ENCODE measurements at places on chromosomes 2 and 18.

- no peak for DNase-seq
These were observed 10.4 kb downstream of the ERFE start for GRCh38 chr2:238169048-238169707.

GRCh38 chr2:70726947-70727725 lies 40.9 kb downstream of the ADD2 start:
- no peak for DNase-seq

DNA sequence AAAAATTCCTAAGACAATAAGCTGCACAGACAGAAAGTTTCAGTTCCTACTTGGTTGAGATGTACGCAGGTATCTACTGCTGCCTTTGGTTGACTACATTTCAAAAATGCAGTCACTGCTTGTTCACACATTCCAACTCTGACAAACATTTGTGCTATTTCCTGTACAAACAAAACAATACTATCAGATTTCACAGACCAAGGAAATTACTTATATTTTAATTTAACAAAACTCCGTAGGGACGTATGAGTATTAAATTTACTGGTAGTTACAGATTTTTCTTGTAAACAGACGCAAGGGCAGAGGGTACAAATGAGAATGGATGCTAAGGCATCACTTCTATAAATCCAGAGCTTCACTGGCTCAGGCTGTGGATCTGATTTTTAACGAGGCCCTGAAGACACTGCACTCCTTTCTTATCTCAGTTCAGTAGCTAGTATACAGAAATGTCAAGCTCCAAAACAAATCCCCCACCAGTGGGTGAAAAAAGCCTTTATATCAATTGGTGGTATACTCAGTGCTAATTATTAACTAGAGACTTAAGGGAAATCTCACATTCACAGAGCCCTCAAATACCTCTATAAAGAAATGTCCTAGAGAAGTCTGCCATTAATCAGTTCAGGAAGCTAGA lies 31.7 kb upstream of the TTC32 start:
- DNase-seq, result no peak

GRCh38 chr2:20449501-20450200 lies 2.8 kb downstream of the RHOB start:
- DNase-seq, result no peak

- DNase-seq, result peak; percentile 63
These were observed 118.1 kb downstream of the MSH2 start for GRCh38 chr2:47520825-47521665.

DNA sequence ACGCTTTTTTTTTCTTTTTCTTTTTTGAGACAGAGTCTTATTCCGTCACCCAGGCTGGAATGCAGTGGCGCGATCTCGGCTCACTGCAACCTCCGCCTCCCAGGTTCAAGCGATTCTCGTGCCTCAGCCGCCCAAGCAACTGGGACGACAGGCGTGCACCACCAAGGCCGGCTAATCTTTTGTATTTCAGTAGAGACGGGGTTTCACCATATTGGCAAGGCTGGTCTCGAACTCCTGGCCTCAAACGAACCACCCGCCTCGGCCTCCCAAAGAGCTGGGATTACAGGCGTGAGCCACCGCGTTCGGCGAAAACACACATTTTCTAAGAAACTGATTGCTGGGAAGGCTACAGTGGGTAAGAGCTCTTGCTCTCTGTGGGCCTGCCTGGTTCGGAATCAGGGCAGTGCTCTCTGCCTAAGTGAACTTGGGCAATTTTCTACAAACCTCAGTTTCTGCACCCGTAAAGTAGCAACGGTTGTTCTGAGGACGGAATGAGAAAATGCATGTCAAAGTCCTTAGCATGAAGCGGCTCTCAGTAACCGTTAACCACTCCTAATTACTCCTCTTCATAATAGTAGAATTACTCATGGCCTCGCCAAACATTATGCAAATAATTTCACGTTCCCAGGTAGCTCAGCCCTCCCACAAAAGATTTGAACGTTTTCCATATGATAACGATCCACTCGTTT lies 1.0 kb upstream of the PMAIP1 start:
- DNase-seq, result no peak

GRCh38 chr2:65511306-65511705 lies 78.9 kb upstream of the SPRED2 start:
- DNase-seq, result no peak
